Left colon (tissue), 2 donors: ENCODE measurements at places on chromosomes 3 and 15. TPM values are rescaled to one million over a fixed set of nuclear protein-coding genes. Genes with fewer than 3 reads are reported as not detected.

The GOLGA6L7 gene
- not detected for total RNA-seq

GRCh38 chr15:39125226-39125625 lies 455.7 kb upstream of the THBS1 start:
- no peak for DNase-seq

DNA sequence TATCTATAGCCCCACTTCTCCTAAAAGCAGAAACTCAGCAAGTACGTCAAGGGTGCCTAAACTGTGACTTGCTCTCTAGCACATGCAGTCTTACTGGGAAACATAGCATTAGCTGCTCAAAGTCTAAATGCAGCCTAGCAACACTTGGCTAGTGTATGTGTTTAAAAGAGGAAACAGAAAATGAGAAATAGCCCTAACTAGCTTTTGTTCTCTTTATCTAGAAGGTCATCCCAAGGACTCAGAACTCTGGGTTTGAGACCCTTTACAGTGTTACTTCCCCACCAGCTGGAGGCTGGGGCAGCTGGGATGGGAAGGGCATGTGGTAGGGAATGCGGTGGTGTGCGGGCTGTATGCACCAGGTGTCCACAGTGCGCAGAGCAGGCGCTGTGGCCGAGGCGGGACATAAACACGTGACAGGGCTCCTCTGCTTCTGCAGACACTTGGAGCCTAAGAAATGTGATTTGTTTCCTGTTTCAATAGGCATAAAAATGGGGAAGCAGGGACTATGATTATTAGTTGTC lies 13.3 kb downstream of the ETV5 start:
- DNase-seq: peak; percentile 34

DNA sequence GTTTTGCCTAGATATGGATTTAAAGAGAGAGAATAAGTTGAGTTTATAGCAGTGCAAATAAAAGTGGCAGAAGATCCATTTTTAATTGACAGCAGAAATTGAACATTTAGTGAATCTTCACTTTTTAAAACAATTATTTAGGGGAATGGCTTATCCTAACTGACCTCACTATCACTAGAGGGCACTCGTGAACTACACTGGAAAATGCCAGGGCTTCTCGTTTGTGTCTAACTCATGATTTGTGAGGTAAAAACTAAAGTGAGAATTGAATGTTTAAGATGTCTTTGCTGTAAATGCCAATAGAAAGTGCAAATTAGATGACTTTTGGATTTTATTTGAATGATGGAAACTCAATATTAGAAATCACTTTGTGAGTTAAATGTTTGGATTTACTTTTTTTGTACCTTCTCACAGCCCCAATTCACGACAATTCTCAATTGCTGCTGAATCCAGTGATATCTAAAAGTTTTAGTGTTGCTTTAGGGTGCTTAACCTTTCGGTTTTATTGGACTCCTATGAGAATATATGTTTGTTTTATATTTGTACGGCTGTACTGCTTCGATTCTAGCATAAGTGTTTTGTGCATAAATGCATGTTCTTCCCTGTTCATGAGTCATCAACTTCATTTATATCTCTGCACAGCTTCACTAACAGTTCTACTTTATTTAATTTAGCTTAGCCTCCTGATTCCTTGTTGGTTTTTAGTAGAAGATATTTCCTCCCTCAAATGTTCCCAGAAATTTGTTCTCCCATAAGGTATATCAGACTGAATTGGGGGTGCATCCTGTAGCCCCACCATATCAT lies 462.1 kb downstream of the MFSD1 start:
- DNase-seq: no peak

The CFAP100 gene
- not detected for total RNA-seq

The GABRG3 gene
- not detected for total RNA-seq

DNA sequence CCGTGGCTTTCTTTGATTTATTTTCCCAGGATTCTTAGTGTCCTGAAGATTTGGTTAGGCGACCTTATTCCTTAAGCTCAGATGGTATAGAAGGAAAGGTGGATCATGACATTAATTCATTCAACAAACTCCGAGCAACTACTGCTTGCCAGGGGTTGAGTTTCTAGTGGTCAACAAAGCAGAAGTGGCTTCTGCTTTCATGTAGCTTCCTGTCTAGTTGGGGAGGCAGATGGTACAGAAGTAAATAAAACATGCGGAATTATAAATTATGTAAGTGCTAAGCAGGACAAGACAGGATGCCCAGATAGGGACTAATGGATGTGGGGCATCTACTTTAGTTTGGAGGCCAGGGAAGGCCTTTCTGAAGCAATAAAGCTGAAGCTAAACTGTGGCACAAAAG lies 15.6 kb downstream of the EEFSEC start:
- no peak for DNase-seq

GRCh38 chr3:189286188-189286587 lies 114.4 kb downstream of the TPRG1 start:
- no peak for DNase-seq

The ROPN1 gene
- total RNA-seq: 3.2 TPM

The ACOX2 gene
- 17.8 TPM for total RNA-seq

DNA sequence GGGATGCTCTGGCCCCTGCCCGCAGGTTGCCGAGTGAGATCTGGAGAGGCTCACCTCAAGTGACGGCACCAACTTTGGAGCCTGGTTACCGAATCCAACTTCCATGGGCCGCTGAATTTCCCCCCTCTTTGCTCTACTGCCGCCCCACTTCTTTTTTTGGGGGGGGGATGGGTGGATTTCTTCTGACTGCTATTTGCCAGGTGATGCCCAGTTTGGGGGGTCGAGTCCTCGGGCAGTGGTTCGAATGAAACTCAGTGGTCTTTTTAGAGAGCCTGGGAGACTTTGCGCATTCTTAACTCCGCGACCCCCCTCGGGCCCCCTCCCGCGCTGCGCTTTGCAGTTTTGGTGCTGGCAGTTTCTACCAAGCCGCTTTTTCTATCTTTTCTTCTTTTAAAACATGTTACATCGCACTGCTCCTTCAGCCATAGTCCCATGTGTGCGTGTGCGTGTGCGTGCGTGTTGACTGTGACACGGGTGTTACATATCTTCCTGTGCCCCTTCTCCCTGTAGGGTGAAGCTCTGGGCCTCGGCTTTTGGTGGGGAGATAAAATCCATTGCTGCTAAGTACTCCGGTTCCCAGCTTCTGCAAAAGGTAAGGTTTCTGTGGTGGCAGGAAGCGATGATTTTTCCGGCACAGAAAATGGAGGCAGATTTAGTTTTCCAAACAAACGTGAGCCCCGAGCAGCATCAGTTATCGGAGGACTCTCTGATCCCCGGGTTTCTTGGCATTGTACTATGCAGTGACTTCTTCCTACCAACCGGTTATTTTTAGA lies 837 bp downstream of the CACNA2D3 start:
- no peak for DNase-seq

DNA sequence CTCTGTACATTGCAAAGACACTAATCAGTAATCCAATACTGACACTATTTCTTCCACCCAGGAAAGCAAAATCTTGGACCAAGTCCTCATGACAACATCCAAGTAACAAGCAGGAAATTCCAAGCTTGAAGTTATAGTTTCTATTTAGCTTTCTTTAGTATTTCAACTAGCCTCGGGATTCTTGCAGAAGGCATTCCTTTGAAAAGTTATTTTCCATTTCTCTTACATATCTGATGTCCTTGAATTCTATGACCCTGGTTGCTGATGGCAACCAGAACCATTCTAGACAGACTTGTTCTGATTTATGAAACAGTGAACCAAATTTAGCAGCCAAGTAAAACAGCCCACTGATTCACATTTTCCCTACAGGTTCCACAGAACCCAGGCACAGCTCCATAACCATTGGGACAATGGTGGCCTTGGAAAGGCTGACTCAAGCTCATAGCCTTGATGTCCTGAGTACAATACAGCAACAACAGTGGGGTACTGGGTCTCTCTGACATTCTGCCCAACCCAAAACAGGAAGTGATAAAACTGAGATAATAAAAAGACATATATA lies 26.5 kb downstream of the P3H2 start:
- no peak for DNase-seq

The WDR49 gene
- 1.0 TPM for total RNA-seq

- no peak for DNase-seq
Measured at GRCh38 chr15:64249883-64250575, 87.2 kb upstream of the PPIB start.

DNA sequence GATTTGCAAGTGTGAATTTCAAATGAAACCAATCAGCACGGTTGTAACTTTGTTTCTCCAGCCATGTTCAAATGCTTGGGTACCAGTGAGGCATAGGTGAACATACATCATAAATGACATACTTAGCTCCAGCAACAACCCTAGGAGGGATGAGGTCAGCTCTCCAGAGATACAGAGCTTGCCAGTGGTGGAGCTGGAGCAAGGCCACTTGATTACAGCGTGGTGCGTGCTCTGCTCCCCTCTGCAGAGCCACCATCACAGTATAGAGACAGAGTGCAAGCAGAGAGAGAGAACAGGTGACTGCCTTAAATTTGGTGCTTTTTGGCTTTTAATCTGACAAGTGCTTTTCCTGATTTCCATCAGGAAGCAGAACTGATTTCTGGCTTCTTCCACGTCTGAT lies 275.1 kb downstream of the PDZRN3 start:
- DNase-seq: no peak

- DNase-seq: no peak
Measured at GRCh38 chr15:68807249-68807648, 13.4 kb downstream of the ANP32A start.

GRCh38 chr15:80560601-80561400 lies 134.3 kb upstream of the ABHD17C start:
- no peak for DNase-seq

- DNase-seq: no peak
Measured at GRCh38 chr3:10815487-10815886, 541 bp upstream of the SLC6A11 start.

DNA sequence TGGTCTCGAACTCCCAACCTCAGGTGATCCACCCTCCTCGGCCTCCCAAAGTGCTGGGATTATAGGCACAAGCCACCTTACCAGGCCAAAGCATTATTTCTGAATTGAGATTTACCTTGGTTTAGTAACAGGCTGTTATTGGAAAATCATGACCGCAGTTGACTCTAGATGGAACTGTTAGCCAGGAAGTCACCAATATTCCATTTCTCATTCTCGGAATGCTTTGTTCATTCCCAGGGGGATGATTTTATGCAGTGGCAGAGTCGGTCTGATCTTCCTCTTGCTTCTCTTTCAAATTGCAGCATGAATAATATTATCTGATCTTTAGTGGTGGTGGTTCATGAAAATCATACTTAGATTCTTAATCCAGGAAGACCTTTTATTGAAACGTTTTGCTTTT lies 195.5 kb upstream of the MBNL1 start:
- DNase-seq: no peak

DNA sequence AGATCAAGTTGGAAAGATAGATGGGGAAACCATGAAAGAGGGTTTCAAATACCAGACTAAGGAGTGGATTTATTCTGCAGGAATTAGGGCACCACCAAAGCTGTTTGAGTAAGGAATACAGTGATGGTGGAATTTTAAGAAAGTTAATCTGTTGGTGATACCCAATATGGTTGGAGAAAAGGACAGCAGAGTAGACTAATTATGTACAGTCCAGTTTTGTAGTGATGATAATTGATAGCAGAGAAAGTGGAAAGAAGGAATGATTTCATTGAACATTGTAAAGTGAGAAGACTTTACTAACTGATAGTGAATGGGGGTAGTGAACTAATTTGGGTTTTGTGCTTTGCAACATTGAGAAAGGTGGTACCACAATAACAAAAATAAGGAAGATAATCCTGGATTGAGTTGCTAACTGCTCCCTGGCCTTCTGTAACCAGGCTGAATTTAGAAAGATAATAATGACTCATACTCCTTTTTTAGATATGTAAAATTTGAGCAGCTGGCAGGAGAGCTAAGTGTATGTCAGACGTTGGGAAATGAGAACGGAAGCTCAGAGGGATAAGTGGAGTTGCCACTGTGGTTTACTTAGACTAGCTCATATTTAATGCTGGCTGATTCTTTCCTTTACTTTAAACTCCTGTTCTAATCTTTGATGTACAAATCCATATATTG lies 16.9 kb downstream of the TCAIM start:
- DNase-seq: no peak

DNA sequence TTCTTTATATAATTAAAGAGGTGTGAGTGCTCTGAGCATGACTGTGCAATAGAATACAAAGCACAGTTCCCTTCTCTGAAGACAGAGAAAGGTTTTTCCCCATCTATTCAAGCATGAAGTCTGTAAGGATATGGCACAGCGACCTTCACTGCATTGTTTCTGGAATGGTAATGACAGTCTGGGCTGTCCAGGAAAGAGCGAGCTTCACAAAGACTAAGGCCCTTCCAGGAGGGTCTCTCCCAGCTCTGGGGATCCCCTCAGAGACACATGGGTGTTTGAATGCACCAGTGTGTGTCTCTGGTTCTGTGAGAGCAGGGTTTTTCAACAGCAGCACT lies 179.9 kb upstream of the NR2E3 start:
- DNase-seq: no peak

- peak; percentile 72 for DNase-seq
Measured at GRCh38 chr3:7934362-7934761, 567.3 kb upstream of the LMCD1 start.

DNA sequence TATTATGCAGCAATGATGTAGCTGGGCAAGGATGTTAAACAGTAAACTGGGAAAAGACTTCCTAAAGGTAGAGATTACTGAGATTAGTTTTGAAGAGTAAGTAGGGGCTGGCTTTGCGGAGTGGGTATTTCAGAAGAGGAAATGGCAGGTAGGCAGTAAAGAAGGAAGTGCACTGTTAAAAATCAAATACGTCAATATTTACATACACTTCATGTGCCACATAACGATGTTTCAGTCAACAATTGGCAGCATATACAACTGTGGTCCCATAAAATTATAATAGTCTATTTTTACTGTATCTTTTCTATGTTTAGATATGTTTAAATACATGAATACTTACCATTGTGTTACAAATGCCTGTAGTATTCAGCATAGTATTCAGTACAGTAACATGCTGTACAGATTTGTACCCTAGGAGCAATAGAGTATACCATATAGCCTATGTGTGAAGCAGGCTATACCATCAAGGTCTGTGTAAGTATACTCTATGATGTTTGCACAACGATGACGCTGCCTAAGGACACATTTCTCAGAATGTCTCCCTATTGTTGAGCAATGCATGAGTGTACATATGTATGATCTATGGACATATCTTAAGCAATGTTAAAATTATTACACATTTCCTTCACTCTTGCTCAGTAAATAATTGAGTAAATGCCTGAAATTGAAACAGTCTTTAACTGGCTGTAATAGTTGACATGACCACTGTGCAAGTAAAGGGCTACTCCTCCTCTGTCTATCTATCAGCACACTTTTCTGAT lies 196.7 kb downstream of the ISL2 start:
- DNase-seq: no peak

GRCh38 chr3:19213603-19214220 lies 65.4 kb downstream of the KCNH8 start:
- no peak for DNase-seq

The HACD3 gene
- total RNA-seq: 29.9 TPM

- no peak for DNase-seq
Measured at GRCh38 chr3:122678506-122678905, 2.1 kb upstream of the PARP14 start.

DNA sequence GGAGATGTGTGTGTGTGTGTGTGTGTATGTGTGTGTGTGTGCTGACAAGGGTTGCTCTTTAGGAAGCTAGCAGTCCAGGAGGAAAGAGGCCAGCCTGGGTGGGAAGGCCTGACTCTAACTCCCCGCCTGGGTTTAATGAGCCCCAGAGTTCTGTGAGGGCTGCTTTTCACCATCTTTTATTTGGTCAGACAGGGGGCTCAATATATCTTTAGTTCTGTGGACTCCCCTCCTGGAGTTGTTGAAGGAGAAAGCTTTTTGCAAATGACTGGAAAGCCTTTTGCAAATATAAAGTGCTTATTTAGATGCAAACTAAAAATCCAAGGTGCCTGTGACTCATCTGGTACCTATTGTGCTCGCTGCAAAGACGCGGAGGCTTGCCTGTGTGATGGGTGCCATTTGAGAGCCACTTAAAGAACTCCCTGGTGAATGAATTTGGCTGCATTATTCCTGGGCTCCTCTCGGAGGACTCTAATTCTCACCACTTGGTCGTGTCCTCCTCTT lies 24.5 kb downstream of the DRD3 start:
- DNase-seq: no peak
